ENCODE measurements at places on chromosomes 1 and 21.

GRCh38 chr1:218811497-218811896 lies 362.2 kb upstream of the LYPLAL1 start:
- no peak for DNase-seq

DNA sequence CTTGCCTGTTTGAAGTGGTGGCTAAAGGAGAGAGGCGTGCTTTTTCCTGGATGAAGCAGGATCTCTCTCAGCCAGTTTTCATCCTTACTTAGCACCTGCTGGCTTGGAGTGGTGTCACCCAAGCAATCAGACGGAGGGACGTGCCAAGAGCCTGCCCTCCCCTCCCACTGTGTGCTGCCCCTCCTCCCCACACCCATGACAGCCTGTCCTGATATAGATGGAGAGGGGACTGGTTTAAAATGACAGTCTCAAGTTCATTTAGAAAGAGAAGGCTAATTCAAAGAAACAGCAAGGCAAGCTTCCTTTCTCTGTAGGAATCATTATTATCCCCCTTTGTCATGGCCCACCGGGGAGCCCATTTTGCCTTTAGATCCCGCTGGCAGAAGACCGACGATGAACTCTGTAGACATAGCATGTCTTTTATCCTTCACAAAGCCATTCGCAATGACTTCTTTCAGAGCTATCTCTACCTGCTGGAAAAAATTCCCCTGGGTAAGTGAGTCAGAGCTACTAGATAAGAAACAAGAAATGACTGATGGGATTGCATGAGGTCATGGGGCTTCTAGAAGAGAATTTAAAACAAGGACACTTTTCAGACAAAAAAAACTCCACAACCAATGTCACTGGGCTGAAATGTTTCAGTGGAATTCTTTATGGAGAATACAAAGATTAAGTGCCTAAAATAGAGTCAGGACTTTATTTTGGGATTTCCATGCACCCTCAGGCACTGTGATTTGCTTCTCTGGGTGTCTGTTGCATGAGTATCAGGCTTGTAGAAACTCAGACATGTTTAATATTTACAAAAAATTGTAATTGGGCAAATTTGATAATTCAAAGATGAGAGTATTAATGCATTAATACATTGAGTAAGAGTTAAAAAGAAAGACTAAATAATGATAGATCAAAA lies at the start of gene NTMT2:
TSS of gene NTMT2 (plus strand) at position 190 of the 907 bp plus-strand sequence. CDS start at position 339, 149 bp downstream.
- DNase-seq: no peak

DNA sequence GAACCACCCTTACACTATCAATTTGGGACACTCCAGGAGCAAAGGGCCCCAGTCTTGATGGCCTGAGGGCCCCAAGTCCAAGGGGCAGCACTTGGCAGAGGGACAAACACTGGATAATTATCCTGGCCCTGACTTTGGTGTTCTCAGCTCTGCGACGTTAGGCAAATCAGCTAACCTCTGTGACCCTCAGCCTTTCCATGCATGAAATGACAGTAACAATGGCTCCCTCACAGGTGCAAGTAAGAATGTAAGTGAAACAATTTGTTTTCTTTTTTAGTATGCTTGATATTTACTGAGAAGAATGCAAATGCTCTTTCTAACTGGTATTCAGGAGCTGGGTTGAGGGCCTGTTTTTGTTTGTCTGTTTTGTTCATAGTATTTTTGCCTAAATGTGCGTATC lies 61.6 kb upstream of the PRDX6 start:
- no peak for DNase-seq

- no peak for DNase-seq
Observed at GRCh38 chr1:170239445-170239844, 93.7 kb downstream of the NTMT2 start.

DNA sequence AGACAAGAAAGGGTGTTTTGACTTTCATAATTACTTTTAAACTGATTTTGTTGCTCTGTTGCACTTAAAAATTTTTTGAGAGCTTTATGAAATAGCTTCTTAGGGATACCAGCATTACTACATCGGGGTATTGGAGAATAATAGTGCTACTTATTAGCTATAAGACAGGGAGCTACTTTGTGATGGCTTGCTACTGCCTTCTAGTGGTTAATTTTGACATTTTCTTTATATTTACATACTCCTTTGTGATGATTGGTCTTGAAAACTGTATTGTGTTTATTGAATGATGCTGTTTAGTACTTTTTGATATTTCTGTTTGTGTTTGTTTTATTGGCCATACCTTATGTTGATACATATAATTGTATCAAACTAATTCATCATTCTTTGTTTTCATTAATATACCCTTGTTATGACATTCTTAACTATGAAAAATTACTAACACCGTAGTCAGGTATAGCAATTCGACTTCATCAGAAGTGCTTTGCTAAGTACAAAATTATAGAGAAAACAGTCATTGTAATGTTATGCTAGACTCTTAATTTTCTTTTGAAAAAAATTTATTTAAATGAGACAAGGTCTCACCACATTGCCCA lies 85.5 kb downstream of the CLIC4 start:
- DNase-seq: no peak

- no peak for DNase-seq
Observed at GRCh38 chr21:31887391-31887841, 14.6 kb downstream of the HUNK start.

GRCh38 chr1:234911787-234912186 lies 216.8 kb downstream of the TOMM20 start:
- DNase-seq: no peak
